ENCODE measurements at places on chromosomes 1 and 21. TPM values are rescaled to one million over a fixed set of nuclear protein-coding genes. Genes with fewer than 3 reads are reported as not detected.

GRCh38 chr1:71492298-71493041 is 411.6 kb upstream of the ZRANB2 start:
- H3K4me3 ChIP-seq = no peak overlapping the region
- DNase-seq = no peak
- H3K36me3 ChIP-seq = no peaks in the 10 kb centered on the region
- no peak overlapping the region for H3K27ac ChIP-seq
- no peaks in the 10 kb centered on the region for H3K27me3 ChIP-seq

DNA sequence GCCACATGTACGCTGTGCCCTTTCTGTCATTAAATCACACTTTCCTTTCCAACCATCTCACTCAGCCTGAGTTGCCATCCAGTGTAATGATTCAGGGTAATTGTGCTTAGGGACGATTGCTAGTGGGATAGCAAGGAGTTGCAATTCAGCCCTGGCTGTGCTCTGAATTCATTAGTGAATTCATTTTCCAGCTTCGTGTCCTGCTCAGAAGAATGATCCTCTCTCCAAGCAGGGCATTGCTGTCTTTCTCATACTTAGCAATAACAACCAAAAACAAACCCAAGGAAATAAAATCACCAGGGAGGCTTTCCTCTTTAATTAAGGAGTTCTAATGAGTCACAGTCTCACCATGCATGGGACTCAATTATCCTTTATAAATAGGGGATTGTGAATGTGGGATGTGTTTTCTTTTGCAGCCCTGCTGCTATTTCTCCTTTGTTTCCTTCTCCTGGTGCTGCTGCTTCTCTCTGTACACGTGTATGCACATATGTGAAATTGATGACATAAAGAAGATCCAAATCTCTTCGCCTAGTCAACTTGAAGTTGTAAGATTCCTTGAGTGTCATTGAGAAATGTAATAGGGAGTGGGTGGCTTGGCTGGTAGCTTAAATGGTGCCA is 167.0 kb downstream of the TSEN15 start:
- H3K27me3 ChIP-seq = no peaks in the 10 kb centered on the region
- no peak for DNase-seq
- no peak overlapping the region for H3K27ac ChIP-seq
- H3K4me3 ChIP-seq = no peak overlapping the region
- H3K36me3 ChIP-seq = no peaks in the 10 kb centered on the region

DNA sequence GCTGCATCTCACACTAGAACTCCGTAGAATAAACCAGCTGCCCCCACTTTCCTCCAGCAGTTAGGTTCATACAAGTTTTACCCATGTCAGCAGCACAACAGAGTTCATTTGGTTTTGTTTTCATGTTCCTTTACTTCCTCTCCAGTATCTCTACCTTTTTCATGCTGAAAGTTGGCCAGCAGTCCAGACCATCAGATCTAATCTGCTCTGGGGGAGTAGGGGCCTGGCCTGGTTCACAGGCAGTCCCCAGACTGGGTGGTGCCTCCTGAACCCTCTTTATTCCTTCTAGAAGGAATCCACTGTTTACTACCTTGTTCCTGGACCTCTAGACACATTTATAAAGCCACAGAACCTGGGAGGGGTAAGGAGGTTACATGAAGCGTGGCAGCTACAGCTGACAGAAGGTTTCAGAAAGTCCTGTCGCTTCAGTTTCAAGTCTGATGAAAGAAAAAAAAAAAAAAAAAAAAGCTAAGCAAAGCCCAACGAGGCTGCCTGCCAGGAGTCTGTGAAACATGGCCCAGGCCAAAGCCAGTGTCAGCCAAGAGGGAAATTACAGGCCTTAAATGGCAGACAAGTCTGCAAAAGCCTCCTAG is 184.6 kb upstream of the JUN start:
- H3K27ac ChIP-seq = peak overlapping the region; percentile 61
- no peaks in the 10 kb centered on the region for H3K27me3 ChIP-seq
- H3K4me1 ChIP-seq = peaks cover 14% of the 10 kb centered on the region
- H3K4me3 ChIP-seq = no peak overlapping the region
- no peaks in the 10 kb centered on the region for H3K36me3 ChIP-seq
- DNase-seq = peak; percentile 77

GRCh38 chr1:236518322-236518721 is 5.5 kb upstream of the LGALS8 start:
- H3K27ac ChIP-seq = no peak overlapping the region
- no peaks in the 10 kb centered on the region for H3K27me3 ChIP-seq
- no peaks in the 10 kb centered on the region for H3K4me1 ChIP-seq
- no peak overlapping the region for H3K4me3 ChIP-seq

DNA sequence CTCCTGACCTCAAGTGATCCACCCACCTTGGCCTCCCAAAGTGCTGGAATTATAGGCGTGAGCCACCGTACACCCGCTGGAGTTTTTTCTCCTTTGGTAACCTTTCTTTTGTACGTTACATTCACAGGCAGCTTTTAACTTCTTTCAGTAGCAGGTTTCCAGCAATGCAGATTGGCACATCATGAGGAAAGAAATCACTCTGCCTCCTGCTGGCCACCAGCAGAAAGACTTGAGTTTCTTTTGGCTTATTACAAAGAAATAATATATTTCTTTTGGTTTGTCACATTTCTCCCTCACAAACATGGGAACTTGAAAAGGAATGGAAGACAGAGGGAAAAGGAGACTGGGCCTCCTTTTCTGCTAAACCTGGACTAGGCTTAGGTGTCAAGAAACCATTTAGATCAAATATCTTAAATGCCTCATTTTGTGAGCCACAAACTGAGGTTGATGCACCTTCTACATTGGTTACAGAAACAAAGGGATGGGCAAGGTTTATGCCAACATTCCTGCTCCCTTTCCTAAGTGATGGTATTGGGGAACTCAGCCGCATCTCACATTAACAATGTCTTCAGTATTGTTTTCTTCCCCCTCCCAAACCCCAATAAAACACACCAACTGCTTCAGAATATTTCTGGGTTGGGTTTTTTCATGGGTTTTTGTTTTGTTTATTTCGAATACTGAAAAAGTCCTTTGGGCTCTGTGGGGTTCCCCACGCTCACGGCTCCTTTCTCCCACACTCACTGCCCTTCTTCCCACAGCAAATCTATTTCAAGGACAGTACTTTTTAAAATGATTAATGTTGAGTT is 7.7 kb downstream of the ENSA start:
- no peaks in the 10 kb centered on the region for H3K4me1 ChIP-seq
- peak; percentile 34 for DNase-seq
- H3K4me3 ChIP-seq = no peak overlapping the region
- H3K27me3 ChIP-seq = no peaks in the 10 kb centered on the region
- peaks cover 7% of the 10 kb centered on the region for H3K36me3 ChIP-seq
- H3K27ac ChIP-seq = peak overlapping the region; percentile 3

DNA sequence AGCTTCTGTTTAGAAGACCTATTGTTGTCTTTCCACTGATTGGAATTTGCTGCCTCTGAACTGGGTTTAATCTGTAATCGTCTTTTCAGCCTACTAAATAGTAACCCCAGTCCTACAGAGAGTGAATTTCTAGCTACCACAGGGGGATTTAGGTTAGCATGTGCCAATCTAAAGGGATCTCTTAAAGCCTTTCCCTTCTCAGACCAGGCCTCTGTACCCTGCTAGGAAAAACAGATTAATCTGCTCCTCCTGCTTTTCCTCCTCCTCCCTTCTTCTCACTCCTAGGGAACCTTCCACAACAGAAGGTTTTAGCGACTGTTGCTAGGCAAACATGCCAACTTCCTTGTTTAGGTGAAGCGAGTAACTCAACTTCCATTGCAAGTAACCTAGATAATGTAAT is 1.3 kb upstream of the RC3H1 start:
- H3K27me3 ChIP-seq = no peaks in the 10 kb centered on the region

GRCh38 chr1:19411612-19412011 is 73.7 kb downstream of the CAPZB start:
- no peaks in the 10 kb centered on the region for H3K4me1 ChIP-seq
- H3K36me3 ChIP-seq = no peaks in the 10 kb centered on the region
- DNase-seq = no peak
- H3K27ac ChIP-seq = no peak overlapping the region
- no peaks in the 10 kb centered on the region for H3K27me3 ChIP-seq

DNA sequence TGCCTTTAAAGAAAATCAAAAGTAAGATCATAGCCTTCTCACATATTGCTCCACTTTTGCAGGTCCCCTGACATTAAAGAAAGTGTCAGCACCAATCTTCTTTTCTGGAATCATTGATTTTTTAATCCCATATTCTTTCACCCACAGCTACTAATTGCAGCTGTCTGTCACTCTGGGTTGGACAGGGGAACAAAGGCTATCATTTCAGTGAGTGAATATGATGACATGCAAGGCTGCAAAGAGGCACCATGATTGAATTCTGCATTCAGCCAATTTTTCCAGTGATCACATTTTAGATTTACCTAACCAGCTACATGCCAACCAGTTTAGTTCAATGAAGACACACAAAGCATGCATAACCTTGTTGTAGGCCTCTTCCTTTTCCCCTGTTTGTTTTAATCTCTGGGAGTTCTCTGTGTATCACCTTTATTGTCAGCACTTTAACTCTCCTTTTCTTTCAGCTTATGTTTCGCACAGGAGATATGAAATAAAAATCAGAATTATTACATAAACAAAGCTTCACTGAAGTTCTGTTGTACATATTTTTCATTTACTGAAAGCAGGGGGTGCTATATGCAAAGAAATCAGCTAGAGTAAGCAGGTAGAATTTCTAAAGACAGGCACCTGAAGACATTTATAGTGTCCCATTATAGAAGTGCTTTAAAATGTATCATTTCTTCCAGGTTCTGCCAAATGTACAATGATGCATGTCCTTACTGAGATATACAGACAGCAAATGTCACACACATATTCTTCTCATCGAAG is 584.8 kb downstream of the PLA2G4A start:
- no peak for DNase-seq
- no peaks in the 10 kb centered on the region for H3K27me3 ChIP-seq
- no peak overlapping the region for H3K4me3 ChIP-seq
- no peaks in the 10 kb centered on the region for H3K4me1 ChIP-seq
- H3K27ac ChIP-seq = no peak overlapping the region
- no peaks in the 10 kb centered on the region for H3K36me3 ChIP-seq

DNA sequence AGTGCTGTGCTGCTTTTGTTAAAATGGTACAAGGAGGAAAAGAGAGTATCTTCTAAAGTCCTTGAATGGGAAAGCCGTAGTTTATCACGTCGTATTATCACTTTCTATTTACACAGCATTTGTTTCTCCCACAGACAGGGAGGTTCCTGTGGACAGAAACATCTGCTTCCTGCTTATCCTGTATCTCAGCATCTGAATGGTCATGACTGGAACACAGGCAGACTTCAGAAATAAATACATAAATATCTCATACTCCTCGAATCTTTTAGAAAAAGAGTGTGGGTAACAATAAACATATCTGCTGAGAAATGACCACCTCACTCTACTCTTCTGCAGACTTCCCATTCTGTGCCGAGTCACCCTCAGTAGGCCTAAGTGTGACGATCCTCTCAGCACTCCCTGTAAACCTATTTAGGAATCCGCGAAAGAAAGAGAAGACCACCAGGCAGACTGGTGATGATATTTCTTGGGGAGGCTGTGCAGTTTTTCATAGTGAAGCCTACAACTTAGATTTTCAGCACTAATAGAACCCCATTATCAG is 393.5 kb downstream of the SMYD3 start:
- no peak overlapping the region for H3K4me3 ChIP-seq
- no peaks in the 10 kb centered on the region for H3K36me3 ChIP-seq
- H3K27me3 ChIP-seq = no peaks in the 10 kb centered on the region
- no peak overlapping the region for H3K27ac ChIP-seq

- no peaks in the 10 kb centered on the region for H3K36me3 ChIP-seq
- peak overlapping the region; percentile 92 for H3K4me3 ChIP-seq
- DNase-seq = no peak
- H3K27ac ChIP-seq = peak overlapping the region; percentile 84
- H3K4me1 ChIP-seq = peaks cover 17% of the 10 kb centered on the region
Observed at GRCh38 chr1:62436039-62436465, 797 bp upstream of the USP1 start.

GRCh38 chr1:39003794-39004193 is 12.7 kb downstream of the AKIRIN1 start:
- peaks cover 20% of the 10 kb centered on the region for H3K36me3 ChIP-seq
- peak overlapping the region; percentile 31 for H3K27ac ChIP-seq
- DNase-seq = no peak
- no peak overlapping the region for H3K4me3 ChIP-seq

- DNase-seq = no peak
- H3K27ac ChIP-seq = no peak overlapping the region
- no peak overlapping the region for H3K4me3 ChIP-seq
- peaks cover 7% of the 10 kb centered on the region for H3K27me3 ChIP-seq
- H3K36me3 ChIP-seq = no peaks in the 10 kb centered on the region
- no peaks in the 10 kb centered on the region for H3K4me1 ChIP-seq
Observed at GRCh38 chr1:10934150-10934818, 78.2 kb upstream of the TARDBP start.

GRCh38 chr1:156281693-156282478 is 739 bp downstream of the SMG5 start:
- H3K4me1 ChIP-seq = peaks cover 47% of the 10 kb centered on the region
- no peaks in the 10 kb centered on the region for H3K36me3 ChIP-seq
- H3K4me3 ChIP-seq = peak overlapping the region; percentile 65

DNA sequence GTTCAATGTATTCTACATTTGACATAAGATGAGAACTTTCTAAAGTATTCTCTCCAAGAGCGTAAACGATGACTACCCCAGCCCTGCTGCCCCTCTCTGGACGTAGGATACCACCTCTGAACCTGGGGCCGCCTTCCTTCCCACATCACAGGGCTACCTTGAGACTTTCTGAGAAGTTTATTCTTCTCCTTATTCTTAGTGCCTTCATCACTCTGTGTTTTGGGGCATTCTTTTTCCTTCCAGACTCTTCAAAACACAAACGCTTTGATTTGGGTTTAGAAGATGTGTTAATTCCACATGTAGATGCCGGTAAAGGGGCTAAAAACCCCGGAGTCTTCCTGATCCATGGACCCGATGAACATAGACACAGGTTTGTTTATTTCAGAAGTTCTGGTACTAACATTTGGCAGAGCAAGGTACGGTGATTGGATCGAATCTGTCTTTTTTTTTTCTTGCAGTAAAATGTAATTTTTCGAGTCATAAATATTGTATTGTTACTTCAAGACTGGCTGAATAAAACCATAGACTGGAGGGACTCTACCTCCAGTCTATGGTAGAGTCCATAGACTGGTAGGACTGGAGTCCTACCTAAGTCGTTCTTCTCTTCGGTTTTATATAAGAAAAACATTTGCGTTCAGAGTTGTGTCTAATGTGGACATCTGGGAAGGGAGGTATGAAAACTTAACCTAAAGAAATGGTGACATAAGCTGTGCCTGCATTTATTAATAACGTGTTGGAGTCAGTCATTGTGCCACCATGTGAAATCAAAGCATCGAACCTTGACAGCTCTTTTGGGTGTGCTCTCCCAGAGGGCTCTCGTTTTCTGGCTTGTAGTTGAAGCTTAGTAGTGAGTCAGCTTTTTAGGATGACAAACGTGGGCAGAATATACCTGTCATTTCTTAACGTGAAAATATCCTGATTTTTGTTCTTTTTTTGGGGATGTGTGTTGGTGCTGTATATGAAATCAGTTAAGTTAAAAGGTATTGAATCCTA is 1.2 kb downstream of the MAN1A2 start:
- H3K36me3 ChIP-seq = no peaks in the 10 kb centered on the region
- peak overlapping the region; percentile 98 for H3K27ac ChIP-seq
- H3K4me3 ChIP-seq = peak overlapping the region; percentile 92
- H3K4me1 ChIP-seq = peaks cover 67% of the 10 kb centered on the region
- H3K27me3 ChIP-seq = no peaks in the 10 kb centered on the region

Gene RHOU
- total RNA-seq = 24.5 TPM

Gene LCE3D
- total RNA-seq = not detected

Gene PLEKHN1
- total RNA-seq = 0.21 TPM

Gene PWP2
- total RNA-seq = 22.0 TPM

Gene GJC2
- 15.1 TPM for total RNA-seq

Gene SPRR2B
- total RNA-seq = not detected

Gene KCNJ6
- not detected for total RNA-seq

Gene CTBS
- 12.9 TPM for total RNA-seq

Gene HSPG2
- 484 TPM for total RNA-seq

Gene CD53
- 24.0 TPM for total RNA-seq

Gene KRTAP11-1
- not detected for total RNA-seq

Gene BEST4
- total RNA-seq = 0.21 TPM

Gene S100A8
- 14.2 TPM for total RNA-seq

Gene DPT
- 45.4 TPM for total RNA-seq

Gene TATDN3
- total RNA-seq = 9.2 TPM

Measured in tibial nerve (tissue), 4 donors.